ENCODE measurements at places on chromosomes 3 and 15. TPM values are rescaled to one million over a fixed set of nuclear protein-coding genes. Genes with fewer than 3 reads are reported as not detected.

DNA sequence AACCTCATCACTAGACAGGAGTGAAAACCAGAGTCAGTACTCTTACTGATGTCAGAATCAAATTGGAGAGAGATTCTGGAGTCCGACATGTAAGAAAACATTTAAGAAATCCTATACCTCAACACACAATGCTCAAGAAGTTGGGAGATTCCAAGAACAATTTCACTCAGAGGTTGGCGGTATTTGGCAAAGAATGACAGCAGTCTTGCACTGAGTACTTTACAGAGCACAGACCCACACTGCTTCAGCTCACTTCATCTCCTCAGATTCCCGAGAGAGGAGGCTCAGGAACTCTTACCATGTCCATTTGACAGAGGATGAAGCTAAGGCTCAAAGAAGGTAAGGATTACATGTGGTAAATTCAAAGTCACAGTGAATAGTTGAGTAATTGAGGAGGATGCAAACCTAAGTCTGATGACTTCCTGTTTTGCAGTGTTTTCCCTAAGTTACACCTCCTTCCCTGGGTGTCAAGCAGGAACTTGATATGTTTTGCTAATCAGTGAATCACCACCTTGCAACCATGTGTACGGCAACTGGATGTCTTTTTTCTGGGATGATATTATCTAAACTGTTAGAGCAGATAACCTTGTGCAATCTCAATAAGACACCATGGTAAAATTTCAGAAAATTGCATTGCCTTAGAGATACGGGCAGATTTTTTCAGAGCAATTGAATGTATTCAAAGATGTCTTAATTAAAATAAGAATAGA, 61.3 kb upstream of the MME start:
- DNase-seq = no peak

GRCh38 chr3:176699288-176699687, 498.0 kb downstream of the TBL1XR1 start:
- no peak for DNase-seq

DNA sequence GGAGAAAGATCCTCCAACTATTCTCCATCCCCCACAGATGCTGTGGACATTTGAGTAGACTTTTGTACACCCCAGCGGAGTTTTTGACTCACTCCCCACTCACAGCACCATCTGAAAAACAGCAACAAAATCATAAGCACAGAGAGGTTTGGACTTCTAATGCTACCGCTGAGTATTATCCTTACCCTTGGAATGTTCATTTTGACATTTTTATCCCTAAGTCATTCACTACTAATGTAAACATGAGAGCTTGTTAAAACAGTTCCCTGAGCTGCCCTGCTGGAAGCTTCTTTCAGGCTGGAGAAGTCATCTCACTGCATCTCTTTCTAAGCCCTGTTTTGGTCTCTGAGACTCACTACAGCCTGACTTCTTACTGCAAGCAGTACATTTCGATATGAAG, 1045.9 kb downstream of the MCTP2 start:
- DNase-seq = no peak

DNA sequence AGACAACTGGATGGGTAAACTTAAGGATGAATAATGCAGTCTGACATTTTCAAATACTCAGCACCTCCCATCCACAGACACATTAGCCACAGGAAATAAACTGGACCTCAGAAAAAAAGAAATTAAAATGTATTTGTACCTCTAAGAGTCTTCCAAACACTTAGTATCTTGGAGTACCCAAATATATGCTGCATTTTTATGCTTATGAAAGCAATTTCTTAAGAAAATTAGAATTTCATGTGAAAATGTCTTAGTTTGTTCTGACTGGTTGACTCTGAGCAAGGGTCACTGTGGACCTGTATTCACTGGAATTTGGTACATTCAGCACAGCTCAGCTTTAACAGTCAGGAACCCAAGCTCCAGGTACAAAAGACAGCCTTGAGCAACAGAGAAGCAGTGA, 216.2 kb upstream of the UBE2E2 start:
- no peak for DNase-seq

DNA sequence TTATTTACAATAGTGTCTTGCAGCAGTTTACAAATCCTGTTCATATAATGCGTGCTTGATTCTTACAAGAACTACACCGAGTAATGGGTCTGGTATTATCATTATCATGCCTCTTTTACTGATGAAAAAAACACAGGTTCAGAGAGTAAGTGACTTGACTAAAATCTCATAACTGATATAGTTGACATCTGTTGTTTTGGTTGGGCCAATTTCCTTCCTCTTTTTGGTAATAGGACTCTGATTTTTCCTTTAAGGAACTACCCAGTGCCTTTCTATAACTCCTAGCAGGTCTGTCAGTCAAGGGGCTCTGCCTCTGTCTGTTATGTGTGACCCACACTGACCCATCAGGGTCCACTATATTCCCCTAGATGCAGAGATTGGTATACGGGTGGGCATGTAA, 14.6 kb upstream of the BLOC1S6 start:
- DNase-seq = no peak

DNA sequence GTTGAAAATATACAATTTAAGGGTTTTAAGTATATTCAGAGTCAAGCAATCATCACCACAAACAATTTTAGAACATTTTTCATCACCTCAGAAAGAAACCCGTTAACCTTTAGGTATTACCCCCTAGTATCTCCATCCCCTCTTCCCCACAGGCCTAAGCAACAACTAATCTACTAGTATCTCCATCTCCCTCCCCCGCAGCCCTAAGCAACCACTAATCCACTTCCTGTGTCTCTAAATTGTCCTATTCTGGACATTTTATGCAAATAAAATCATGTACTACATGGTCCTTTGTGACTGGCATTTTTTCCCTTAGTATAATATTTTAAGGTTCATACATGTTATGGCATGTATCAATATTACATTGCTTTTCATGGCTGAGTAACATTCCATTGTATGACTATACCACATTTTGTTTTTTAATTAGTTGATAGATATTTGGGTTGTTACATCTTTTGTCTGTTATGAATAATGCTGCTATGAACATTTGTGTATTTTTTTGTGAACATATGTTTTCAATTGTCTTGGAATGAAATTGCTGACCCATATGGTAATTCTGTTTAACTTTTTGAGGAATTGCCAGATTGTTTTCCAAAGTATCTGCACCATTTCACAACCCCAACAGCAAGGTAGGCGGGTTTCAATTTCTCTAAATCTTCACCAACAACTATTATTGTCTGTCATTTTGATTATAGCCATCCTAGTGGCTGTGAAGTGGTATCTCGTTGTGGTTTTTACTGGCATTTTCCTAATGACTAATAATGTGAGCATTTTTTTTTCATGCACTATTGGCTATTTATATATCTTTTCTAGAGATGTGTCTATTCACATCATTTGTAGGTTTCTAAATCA, 215.6 kb upstream of the CD96 start:
- no peak for DNase-seq

DNA sequence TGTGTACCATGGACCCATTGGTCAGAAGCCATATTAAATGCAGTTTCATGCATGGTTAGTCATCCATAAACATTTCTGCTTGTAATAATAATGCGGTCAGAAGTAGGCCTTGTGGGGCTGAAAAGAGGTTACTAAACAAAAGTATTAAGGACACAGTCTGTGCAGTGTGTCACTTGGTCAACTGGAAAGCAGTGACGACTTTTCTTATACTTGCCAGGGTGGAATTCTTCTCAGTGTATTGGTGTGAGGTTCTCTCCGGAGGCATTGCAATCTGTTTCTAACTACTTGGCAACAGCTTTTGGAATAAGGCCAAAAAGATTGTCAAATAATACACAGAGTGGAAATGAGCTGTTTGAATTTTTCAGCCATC, 46.8 kb downstream of the CHL1 start:
- no peak for DNase-seq

GRCh38 chr15:90178468-90179435, 22.4 kb upstream of the SEMA4B start:
- no peak for DNase-seq

GRCh38 chr3:195033531-195034091, 237.3 kb downstream of the XXYLT1 start:
- no peak for DNase-seq

GRCh38 chr3:17500618-17501017, 241.8 kb downstream of the TBC1D5 start:
- no peak for DNase-seq

- no peak for DNase-seq
These were observed 21.9 kb downstream of the IDH3A start for GRCh38 chr15:78170848-78171773.

- DNase-seq = peak; percentile 57
These were observed 610 bp upstream of the SATB1 start for GRCh38 chr3:18425641-18426257.

GRCh38 chr3:108862865-108863798, 40.5 kb downstream of the TRAT1 start:
- no peak for DNase-seq

DNA sequence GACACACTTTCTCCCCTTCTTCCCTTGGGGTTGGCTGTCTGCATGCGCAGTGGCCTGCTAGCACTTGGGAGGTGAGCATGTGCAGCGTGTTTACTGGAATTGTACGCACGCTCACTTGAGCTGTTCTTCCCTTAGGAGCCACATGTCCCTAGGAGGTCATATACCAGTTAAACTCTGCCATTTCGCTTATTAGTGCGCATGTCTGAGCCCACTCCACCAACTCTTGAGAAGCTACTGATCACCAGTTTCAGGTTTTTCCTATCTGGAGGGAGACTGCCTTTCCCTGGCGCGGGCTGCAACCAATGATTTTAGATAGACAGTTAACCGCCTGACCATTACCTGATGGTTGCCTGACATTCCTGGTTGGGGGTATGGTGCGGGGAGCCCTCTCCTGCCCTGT, 47.6 kb upstream of the SPPL2A start:
- DNase-seq = no peak

- no peak for DNase-seq
These were observed 151.3 kb downstream of the CFAP20DC start for GRCh38 chr3:58898513-58898912.

DNA sequence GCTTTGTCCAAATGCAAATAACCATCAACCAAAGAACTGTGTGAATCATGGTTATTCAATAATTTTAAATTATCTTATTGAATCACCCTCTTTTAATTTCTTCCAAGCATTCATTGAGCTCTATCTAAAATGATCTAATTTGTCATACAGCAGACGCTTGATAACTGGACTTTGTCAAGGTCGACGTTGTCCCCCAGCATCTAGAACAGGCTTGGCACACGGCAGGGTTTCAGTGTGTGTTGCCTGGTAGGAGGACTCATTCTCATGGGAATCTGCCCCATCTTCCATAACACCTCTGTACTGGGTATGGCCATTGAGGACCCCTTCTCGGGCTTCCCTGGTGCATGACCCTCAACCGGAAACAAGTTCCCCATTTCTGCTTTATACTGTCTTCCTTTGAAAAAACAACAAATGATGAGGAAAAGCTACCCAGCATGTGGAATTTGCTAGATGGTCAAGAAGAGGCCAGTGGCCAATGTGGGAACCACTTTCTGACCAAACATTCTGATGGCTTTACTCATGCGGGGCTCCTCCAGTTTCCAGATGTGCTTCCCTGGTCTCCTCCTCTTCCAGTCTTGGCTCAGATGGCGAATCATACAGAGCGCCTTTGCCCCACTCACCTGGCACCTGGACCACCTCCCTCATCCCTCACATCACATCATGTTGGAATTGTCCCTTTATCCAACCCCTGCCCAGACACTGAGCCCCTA, 41.7 kb upstream of the SEC22A start:
- no peak for DNase-seq

GRCh38 chr15:24916305-24917009, 38.3 kb upstream of the SNRPN start:
- no peak for DNase-seq

DNA sequence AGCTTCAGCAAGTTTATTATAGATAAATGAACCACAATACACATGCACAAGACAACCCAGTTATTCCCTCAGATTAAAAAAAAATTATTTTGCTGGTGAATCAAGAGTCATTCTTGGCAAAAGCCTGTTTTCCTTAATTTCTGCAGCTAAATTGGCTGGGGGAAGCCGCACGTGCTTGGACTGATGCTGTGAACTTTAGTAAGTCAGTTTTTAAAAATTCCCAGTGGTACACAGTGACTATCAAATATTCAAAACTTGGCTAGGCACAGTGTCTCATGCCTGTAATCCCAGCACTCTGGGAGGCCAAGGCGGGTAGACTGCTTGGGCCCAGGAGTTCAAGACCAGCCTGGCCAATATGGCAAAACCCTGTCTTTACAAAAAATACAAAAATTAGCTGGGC, 23.9 kb downstream of the EHD4 start:
- DNase-seq = no peak

- peak; percentile 44 for DNase-seq
These were observed 17.9 kb upstream of the UACA start for GRCh38 chr15:70781236-70781635.

GRCh38 chr3:122907471-122907870, 112.6 kb downstream of the SLC49A4 start:
- DNase-seq = no peak

GRCh38 chr3:120033596-120033995, 60.7 kb downstream of the GSK3B start:
- no peak for DNase-seq

The MAP6D1 gene
- 10.6 TPM for total RNA-seq

The SUSD5 gene
- total RNA-seq = 4.3 TPM

The HDGFL3 gene
- total RNA-seq = 67.1 TPM

The ZNF860 gene
- total RNA-seq = 14.7 TPM

The TLR9 gene
- total RNA-seq = not detected

The CCDC80 gene
- 8.1 TPM for total RNA-seq

The INSYN1 gene
- total RNA-seq = 14.2 TPM

The MST1R gene
- total RNA-seq = 3.7 TPM

The C3orf22 gene
- total RNA-seq = not detected

The WNT7A gene
- total RNA-seq = 0.04 TPM

The C3orf20 gene
- not detected for total RNA-seq

The FBXW12 gene
- not detected for total RNA-seq

The SI gene
- total RNA-seq = not detected

The VGLL3 gene
- total RNA-seq = 7.3 TPM

The TRH gene
- not detected for total RNA-seq

The CAMKV gene
- 80.1 TPM for total RNA-seq

The ARGFX gene
- not detected for total RNA-seq

The ISY1 gene
- total RNA-seq = 10.0 TPM

The MUC4 gene
- total RNA-seq = 1.3 TPM

The NMD3 gene
- total RNA-seq = 80.6 TPM

The GATM gene
- 21.6 TPM for total RNA-seq

The CYP1A1 gene
- total RNA-seq = 1.4 TPM

The SMCO1 gene
- total RNA-seq = not detected

Measured in GM23338 (cell line).